ENCODE measurements at places on chromosomes 7 and 10.

GRCh38 chr7:117946151-117946633 is 73.0 kb upstream of the CTTNBP2 start:
- no peak for DNase-seq

- no peak for DNase-seq
Observed at GRCh38 chr7:106504645-106505044, 156.3 kb downstream of the CCDC71L start.

DNA sequence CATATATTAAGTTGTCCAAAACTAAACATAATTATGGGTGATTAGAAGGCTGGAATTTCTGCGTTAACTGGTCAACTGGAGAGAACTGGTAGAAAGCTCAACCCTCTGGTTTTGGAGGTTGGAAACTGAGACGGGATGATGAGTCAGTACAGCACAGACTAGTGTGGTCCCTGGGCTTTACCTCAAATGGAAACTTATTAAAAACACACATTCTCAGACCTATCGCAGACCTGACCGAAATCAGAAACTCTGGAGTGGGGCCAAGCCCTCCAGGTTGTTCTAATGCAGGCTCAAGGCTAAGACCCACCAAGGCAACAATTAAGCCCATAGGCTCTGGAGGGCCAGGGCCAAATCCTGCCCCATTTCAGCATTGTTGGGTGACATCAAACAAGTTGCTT is 136.9 kb downstream of the KCNMA1 start:
- DNase-seq: no peak

DNA sequence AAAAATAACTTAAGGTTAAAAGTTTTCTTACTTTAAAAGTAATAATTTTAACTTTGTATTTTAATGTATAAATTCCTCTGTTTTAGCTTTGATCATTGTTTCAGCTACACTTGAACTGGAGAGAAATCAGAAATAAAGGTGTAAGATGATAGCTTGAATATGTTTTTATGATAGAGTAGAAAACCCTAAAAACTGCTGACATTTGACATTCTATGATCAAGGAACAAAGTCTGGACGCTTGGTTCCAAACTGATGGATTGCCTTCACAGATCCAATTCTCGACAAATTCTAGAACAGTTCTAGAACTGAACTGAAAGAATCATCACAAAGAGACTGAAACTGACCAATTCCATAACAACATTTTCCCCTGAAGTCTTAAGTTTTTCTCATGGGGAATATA is at the start of gene ANKRD61:
ANKRD61 (plus strand) TSS at position 389 of the 400 bp plus-strand sequence; CDS start at position 389, 0 bp downstream.
- DNase-seq: no peak

- DNase-seq: no peak
Observed at GRCh38 chr7:158470336-158470735, 117.3 kb downstream of the PTPRN2 start.

- DNase-seq: no peak
Observed at GRCh38 chr7:144528536-144529045, 125.1 kb upstream of the NOBOX start.

DNA sequence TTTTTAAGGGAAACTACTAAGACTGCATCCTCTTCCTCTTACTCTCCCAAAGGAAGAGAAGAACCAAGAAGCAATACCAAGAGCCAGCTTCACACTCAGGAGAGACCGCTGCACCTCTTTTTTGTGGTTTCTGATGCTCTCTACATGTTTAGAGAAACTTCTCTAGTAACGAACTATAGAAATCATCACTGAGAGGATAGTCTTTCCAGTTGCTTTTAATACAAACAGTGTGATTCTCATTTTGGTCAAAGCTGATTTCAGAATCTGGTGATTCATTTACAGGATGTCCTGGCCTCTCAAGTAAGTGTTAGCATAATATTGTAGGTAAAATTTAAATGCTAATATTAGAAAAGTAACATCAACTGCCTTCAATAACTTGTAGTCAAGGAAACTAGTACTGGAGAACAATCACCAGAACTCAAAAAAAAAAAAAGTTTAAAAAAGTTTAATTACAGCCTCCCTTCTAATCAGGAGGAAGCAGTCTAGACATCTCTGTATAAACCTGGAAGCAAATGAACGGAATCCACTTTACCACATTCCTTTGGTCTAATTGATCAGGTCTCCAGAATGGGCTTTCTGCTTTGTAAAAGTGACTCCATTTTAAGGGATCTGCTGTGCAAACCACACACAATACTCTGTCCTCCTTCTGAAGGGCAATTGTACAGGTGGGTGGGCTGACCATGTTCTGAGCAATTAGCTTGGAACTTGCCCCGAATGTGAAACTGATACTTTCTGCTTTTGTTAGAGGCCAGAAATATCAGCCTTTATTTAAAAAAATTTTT is 3.0 kb downstream of the LAMB1 start:
- DNase-seq: no peak

DNA sequence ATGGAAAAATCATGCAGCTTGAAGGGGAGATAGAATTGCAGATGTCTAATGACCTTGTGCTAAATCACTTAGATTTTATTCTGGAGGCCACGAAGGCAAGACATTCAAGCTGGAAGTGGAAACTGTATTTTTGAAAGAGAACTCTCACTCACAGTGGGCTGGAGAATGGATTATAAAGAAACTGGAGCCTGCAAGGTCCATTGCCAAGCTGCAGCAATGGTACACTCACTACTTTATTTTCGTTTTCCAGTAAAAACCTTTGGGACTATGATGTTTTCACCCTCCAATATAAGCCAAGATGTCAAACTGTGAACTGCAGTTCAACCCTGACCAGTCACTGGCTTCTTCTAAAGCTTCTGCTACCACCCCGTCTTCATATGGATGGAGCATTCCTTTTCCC is 62.0 kb downstream of the SKIDA1 start:
- no peak for DNase-seq

- no peak for DNase-seq
Observed at GRCh38 chr7:155237297-155237696, 60.4 kb upstream of the INSIG1 start.

GRCh38 chr10:95909561-95909960 is 1.8 kb downstream of the CC2D2B start:
- no peak for DNase-seq

- no peak for DNase-seq
Observed at GRCh38 chr10:71250405-71250804, 38.0 kb downstream of the UNC5B start.

DNA sequence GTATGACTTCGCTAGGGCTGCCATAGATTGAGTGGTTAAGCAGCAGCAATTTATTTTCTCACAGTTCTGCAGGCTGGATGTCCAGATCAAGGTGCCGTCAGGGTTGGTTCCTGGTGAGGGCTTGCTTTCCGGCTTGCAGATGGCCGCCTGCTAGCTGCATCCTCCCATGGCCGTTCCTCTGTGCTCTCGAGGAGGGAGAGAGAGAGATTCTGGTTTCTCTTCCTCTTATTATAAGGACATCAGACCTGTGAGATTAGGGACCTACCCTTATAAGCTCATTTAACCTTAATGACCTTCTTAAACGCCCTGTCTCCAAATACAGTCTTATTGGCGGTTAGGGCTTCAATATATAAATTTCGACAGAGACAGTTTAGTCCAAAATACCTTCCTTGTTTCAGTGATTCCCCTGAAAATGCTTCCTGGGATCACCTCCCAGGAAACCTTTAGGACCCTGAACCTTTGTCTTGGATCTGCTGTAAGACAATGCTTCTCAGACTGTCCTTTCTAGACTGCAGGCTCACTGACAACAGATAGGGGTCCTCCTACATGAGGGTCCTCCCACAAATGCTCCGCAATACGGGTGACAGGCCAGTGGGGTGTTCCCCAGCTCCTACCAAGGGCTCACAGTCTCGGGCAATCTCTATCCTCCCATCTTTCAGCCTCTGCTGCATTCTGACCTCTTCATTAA is 82.5 kb upstream of the BAIAP2L1 start:
- DNase-seq: no peak

DNA sequence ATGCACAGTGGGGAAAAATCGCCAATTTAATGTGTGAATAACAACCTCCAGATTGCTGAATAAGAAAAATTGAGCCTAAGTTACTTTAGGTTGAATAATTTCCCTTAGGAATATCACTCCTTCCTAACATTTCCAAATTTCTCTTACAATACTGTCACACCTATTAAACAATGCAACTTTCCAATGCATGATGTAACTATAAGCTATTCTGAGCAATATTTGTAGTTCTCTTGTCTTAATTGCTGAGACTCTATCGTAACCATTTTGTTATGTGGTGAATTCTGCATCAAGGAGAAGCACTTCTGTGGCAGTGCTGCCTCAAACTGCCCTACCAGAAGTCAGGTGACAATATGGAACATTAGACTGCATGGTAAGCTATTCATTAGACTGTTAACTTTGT is 386.7 kb upstream of the LRRN3 start:
- DNase-seq: no peak

DNA sequence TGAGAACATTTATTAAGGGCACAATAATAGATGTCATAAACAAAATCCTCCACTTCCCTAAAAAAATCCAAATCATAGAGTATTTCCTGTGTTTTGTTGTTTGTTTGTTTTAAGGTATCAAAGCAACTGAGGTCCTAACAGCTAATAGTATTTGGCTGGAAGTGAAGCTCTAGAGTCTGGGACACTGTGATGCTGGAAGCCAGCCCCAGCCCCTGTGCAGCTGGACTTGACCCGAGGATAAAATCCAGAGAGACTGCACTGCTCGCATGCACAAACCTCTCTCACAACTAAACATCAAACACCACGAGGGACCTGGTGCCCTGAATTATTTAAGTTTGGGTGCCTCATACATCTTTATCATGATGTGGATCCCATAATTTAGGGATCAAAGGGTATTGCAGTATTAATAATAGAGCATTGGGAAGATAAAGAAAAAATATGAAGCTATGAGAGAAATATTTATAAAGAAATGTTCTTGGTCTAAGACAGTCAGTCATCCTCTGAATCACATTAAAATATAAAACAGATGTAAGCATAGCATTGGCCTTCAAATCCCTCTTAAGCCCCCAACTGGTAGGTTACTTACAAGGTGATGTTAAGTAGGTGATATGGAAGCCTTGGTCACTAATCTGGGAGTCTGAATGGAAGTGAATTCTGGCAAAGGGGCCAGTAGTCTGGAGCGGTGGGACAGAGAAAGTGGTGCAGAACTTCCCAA is 44.4 kb downstream of the CUBN start:
- no peak for DNase-seq

DNA sequence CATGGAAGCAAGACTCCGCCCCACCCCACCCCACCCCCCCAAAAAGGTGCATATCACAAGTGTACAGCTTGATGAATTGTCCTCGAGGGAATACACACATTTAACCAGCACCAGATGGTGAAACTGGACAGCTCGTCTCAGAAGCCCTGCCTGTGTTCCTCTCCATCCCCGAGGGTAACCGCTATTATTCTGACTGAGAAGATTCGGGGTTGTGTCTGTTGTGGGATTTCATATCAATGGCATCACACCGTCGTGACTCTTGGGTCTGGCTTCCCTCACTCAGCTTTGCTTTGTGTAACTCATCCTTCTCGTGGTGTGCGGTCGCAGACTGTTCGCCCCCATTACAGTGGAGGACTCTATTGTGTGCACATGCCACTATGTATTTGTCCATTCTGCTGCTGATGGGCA is 18.9 kb downstream of the PODXL start:
- no peak for DNase-seq

DNA sequence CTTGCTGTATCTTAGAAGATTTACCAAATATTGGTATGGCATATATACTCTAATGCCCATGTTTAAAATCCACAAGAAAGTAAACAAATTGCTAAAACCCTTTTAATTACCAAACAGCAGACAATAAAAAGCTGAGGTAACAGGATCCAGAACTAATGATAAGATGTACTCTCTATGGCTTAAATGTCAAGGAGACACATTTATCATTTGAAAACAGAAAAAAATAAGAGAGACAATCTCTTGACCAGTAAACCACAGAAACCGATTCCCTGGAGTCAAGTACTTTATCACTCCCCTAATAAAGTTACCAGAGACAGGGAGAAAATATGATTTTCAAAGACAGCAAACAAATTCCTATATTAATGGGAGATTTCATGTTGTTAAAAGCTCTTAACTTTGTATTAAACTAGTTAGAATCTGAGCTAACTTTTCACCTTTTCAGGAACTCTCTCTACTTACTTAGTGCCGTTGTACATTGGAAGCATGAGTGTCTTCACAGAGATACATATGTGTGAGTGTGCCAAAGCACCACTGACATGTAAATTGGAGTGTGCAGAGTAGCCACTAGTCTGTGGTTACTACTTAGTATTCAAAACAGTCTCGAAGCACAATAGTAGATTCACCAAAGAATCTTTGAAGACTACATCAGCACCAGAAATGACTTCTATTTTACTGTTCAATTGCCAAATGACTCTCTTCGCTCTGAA is 44.2 kb downstream of the TSPAN12 start:
- no peak for DNase-seq

DNA sequence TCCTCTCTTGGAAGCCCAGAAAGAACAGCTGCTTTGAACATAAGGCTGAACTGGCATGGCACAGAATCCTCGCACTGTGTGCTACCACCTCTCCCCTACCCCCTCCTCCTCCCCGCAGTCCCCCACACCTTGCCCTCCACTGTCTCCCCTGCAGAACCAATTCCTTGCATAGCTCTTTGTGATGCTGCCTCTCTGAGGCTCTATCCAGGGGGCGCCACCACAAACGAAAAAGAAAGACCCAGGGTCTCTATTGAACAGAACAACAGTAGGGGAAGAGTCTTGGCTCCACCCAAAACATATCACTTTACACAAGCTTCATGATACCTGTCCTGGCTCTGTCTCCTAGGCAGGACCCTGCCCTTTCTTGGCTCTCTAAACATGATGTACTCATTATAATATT is 26.2 kb upstream of the EBLN1 start:
- no peak for DNase-seq

DNA sequence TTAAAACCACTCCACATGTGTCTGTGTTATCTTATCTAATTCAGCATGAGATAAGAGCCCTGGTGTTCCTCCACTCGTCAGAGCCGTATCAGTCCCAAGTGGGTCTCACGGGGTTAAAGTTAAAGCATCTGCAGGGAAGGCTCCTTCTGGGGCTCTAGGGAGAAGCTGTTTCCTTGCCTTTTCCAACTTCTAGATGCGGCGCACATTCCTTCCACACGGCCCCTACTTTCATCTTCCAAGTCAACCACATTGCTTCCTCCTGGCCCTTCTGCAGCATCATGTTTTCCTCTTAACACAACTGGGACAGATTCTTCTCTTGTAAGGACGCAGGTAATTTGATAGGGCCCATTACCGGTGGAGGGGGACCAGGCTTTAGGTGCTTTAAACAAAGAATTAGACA is 620.1 kb upstream of the DPP6 start:
- DNase-seq: no peak

- DNase-seq: peak; percentile 41
Observed at GRCh38 chr10:88062798-88063472, 199.5 kb downstream of the PTEN start.

DNA sequence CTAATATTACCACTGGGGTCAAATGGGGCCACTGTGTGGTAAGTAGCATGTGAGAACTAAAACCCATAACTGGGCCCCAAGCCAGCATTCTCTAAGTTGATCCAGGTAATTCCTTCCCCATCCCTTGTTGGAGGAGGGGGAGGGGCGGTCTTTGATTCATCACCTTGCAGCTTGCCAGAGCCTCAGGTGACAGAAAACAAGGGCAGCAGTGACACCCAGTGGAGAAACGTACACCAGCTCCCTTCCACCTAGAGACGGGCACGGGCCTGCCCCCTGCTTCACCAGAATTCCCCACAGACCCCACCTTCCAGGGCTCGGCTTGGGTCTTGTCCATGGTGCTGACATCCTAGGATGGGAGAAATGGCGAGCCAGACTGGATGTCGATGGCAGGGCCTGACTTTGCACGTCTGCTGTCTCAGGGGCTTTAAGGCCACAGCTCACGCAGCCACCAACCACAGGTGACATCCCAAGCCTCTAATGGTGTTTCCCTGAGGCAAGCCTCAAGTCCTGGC is 102.0 kb downstream of the STRA8 start:
- peak; percentile 78 for DNase-seq

GRCh38 chr7:14635955-14636354 is 266.6 kb downstream of the DGKB start:
- no peak for DNase-seq
